ENCODE measurements at places on chromosomes 16 and 17.

GRCh38 chr16:69927056-69927757 is 23.9 kb upstream of the CLEC18A start:
- DNase-seq = no peak

- no peak for DNase-seq
Observed at GRCh38 chr17:11140501-11140900, 100.5 kb upstream of the SHISA6 start.

DNA sequence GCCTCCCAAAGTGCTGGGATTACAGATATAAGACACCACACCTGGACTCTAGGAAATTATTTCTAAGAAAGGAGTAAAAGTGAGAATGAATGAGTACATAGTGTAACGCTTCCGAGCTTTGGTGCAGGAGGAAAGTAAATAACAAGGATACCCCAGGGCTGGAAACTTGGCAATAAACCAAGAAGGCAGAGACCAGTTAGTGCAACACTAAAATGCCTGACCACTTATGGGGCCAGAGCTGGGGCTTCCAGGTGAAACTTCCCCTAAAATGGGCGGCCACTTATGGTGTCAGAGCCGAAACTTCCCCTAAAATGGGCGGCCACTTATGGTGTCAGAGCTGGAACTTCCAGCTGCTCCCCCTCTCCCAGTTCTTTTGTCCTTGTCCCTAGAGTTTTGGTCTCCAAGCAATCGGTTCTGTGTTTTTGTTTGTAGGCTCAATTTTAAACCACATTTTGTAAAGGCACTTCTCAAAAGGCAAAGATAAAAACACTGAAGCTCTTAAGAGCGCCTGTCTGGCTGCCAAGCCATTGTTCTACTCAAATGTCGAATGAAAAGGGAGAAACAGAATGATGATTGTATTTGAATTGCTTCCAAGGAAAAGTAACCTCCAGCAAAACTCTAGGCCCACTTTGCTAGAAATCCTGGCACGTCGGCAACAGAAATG is 63.9 kb downstream of the NXN start:
- DNase-seq = no peak

DNA sequence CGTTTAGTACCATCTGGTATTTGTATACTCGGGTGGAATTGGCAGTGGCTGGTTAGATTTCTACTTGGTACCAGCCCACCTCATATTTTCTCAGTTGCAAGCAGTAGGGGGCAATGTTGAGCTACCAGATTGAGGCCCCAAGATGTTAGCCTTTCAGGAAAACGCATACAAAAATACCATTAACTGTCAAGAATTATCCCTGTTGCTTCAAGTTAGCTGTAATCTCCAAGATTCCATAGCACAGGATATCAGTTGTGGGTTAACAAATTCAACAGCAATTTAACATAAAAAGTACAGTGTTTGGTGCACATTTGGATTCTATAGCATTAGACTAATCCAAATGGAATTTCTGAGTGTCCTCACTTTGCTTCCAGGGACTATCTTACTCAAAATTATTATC is 188.2 kb downstream of the FTO start:
- DNase-seq = peak; percentile 22

GRCh38 chr17:58427807-58428206 is 10.5 kb upstream of the RNF43 start:
- no peak for DNase-seq
